Smooth muscle cell of the umbilical artery (primary cell): ENCODE measurements at places on chromosomes 13 and 19. TPM values are rescaled to one million over a fixed set of nuclear protein-coding genes. Genes with fewer than 3 reads are reported as not detected.

Gene MATK
- total RNA-seq, result not detected in 2 replicates

Gene KLHL1
- total RNA-seq, result not detected in 2 replicates

Gene LCP1
- total RNA-seq, result 3.3 and 8.9 TPM in 2 replicates

Gene LHB
- not detected in 2 replicates for total RNA-seq

Gene ZNF177
- total RNA-seq, result 0.97 and 2.1 TPM in 2 replicates

Gene SLC7A9
- total RNA-seq, result 0.59 TPM in 1 of 2 replicates, not detected in the other

Gene CYP2A6
- 0.30 TPM in 1 of 2 replicates, not detected in the other for total RNA-seq

Gene PBX4
- 0.55 and 1.2 TPM in 2 replicates for total RNA-seq

Gene AKT1S1
- total RNA-seq, result 9.8 and 13.5 TPM in 2 replicates

Gene EDDM13
- not detected in 2 replicates for total RNA-seq

Gene SERP2
- 1.4 and 2.4 TPM in 2 replicates for total RNA-seq

Gene LYPD5
- 0.59 and 1.2 TPM in 2 replicates for total RNA-seq

Gene DAND5
- total RNA-seq, result not detected in 2 replicates

Gene KLK12
- total RNA-seq, result not detected in 2 replicates

Gene ZNF837
- total RNA-seq, result 1.5 and 1.9 TPM in 2 replicates

Gene HIPK4
- under 0.01 and 0.14 TPM in 2 replicates for total RNA-seq

Gene ICAM4
- total RNA-seq, result 1.9 and 2.1 TPM in 2 replicates

Gene RGS9BP
- 0.23 and 0.59 TPM in 2 replicates for total RNA-seq

Gene ZNF787
- 21.7 and 29.7 TPM in 2 replicates for total RNA-seq

Gene ERCC5
- 84.1 and 106 TPM in 2 replicates for total RNA-seq

Gene RXFP2
- not detected in 2 replicates for total RNA-seq

Gene MISP
- total RNA-seq, result not detected in 2 replicates

Gene TDRD12
- 0.28 and 0.30 TPM in 2 replicates for total RNA-seq

Gene C19orf81
- not detected in 2 replicates for total RNA-seq

Gene DENND1C
- total RNA-seq, result not detected in 2 replicates

Gene IGFL3
- 0.55 and 2.4 TPM in 2 replicates for total RNA-seq

Gene C19orf12
- total RNA-seq, result 23.8 and 32.8 TPM in 2 replicates

Gene ZNF667
- total RNA-seq, result 9.2 and 10.0 TPM in 2 replicates

Gene ZNF823
- total RNA-seq, result 5.6 and 6.4 TPM in 2 replicates

Gene PSG11
- not detected in 2 replicates for total RNA-seq

Gene C1QTNF9B
- total RNA-seq, result not detected in 2 replicates

Gene TMEM59L
- total RNA-seq, result 1.3 and 5.6 TPM in 2 replicates

Gene GPC5
- total RNA-seq, result 0.09 and 0.30 TPM in 2 replicates

Gene ZNF430
- total RNA-seq, result 8.0 and 12.6 TPM in 2 replicates

Gene CYP4F11
- total RNA-seq, result not detected in 2 replicates

Gene PSG3
- total RNA-seq, result not detected in 2 replicates

Gene RAP2A
- total RNA-seq, result 41.0 and 67.4 TPM in 2 replicates

Gene ATP4B
- total RNA-seq, result not detected in 2 replicates

Gene FPR1
- total RNA-seq, result 1.6 and 1.8 TPM in 2 replicates

Gene PGLYRP2
- not detected in 2 replicates for total RNA-seq

Gene GZMM
- total RNA-seq, result not detected in 2 replicates

Gene CD33
- not detected in 2 replicates for total RNA-seq

Gene PSPN
- 1.4 and 1.5 TPM in 2 replicates for total RNA-seq

Gene TMEM38A
- 1.0 and 2.1 TPM in 2 replicates for total RNA-seq

Gene ACP7
- under 0.01 and 0.65 TPM in 2 replicates for total RNA-seq

Gene GFY
- total RNA-seq, result not detected in 2 replicates

Gene ATP8A2
- total RNA-seq, result under 0.01 and 0.05 TPM in 2 replicates

Gene ZNF599
- 5.1 and 7.7 TPM in 2 replicates for total RNA-seq

Gene KLK2
- not detected in 2 replicates for total RNA-seq

Gene KASH5
- not detected in 2 replicates for total RNA-seq

Gene ZNF20
- 5.6 and 5.9 TPM in 2 replicates for total RNA-seq

Gene RASAL3
- under 0.01 TPM in 1 of 2 replicates, not detected in the other for total RNA-seq
